ENCODE measurements at places on chromosomes 5 and 9. TPM values are rescaled to one million over a fixed set of nuclear protein-coding genes. Genes with fewer than 3 reads are reported as not detected.

GTF3C4 gene
- total RNA-seq: 15.2 TPM

- DNase-seq: no peak
These were observed 13.7 kb upstream of the KIF4B start for GRCh38 chr5:154999865-155000264.

ALAD gene
- total RNA-seq: 28.0 TPM

DNA sequence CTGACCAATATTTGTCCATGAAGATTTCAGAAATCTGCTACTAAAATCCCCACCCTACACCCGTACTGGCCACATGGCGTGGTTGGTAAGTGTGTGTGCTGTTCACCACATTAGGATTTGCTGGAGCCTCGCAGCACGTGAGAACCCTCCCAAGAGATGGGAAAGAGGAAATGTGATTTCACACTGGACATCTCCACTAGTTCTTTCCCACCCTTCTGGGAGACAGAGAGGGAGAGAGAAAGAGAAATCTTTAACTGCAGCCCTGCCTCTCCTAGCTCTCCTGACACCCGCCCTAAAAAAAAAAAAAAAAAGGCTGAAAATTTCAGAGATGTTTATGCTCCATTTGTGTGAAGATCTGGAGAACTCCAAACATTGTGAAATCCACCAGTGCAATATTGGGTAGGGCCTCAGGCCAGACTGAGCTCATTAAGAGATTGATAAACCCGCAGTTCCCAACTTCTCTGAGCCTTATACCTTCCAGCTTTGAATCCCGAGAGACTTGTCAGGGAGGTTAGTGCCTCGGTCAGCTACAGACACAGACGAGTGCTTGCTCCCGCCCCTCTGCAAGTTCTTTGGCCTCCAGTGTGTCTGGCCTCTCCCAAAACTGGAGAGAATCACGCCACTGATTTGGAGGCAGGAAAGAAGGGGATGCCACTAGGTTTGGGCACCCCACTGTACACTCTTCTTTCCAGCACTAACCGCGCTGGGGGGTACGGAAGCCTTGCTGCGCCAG is 1.9 kb downstream of the SPRY4 start:
- no peak for DNase-seq

- DNase-seq: no peak
These were observed 25.7 kb upstream of the GCNT4 start for GRCh38 chr5:75078027-75078426.

DNA sequence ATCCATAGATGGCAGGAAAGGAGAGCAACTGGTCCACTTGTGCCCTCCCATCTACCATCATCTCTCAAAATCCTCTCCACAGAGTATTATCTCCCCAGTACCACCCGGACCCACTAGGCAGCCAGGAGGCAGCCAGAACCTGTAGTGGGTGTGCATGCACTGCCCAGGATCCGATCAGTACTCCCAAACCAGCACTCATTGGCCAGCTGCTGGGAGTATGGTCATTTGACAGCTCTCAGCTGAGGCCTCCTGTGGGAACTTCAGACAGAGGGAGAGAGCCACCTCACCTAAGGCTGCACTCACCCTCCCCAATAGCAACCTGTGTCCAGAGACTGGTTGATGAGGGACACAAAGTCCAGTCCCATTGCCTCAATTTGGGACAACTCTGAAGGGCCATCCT is 286.0 kb downstream of the TRIM36 start:
- DNase-seq: no peak

- peak; percentile 47 for DNase-seq
These were observed 39.5 kb downstream of the CD180 start for GRCh38 chr5:67156976-67157583.

GRCh38 chr5:131846536-131846935 is 49.7 kb upstream of the FNIP1 start:
- no peak for DNase-seq

OR1L4 gene
- not detected for total RNA-seq

- DNase-seq: no peak
These were observed 15.5 kb upstream of the LRRTM2 start for GRCh38 chr5:138890644-138891043.

DNA sequence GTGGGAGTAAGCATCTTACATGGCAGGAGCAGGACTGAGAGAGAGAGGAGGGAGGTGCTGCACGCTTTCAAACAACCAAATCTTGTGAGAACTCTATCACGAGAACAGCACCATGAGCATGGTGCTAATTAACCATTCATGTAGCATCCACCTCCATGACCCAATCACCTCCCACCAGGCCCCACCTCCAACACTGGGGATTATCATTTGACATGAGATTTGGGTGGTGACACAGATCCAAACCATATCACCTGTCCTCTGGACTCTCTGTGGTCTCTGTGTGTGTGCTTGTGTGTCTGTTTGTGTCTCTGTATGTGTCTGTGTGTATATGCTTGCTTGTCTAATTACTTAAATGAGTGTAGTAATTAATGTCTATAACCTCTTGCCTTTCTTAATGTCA is 31.1 kb downstream of the SEC61B start:
- DNase-seq: no peak

DNA sequence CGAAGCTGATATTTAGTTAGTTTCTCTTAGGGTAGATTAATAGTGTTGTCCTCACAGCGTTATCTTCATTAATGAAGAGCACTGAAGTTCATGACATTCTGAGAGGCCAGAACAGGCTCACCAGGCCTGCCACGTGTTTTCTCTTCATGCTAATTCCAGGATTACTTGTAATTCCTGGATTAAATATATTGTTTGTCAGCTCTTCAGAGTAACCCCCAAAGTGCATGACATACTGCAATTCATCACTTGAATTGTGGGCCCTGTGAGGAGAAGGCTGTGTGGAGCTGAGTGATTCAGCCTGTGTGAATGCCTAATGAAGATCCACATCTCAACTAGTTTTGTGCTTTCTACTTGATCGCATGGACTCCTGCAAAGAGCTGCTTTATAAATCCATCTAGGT is 401.0 kb upstream of the ADAMTSL1 start:
- DNase-seq: no peak

GRCh38 chr5:172872997-172873491 is 39.0 kb downstream of the ERGIC1 start:
- no peak for DNase-seq

GHR gene
- not detected for total RNA-seq

DNA sequence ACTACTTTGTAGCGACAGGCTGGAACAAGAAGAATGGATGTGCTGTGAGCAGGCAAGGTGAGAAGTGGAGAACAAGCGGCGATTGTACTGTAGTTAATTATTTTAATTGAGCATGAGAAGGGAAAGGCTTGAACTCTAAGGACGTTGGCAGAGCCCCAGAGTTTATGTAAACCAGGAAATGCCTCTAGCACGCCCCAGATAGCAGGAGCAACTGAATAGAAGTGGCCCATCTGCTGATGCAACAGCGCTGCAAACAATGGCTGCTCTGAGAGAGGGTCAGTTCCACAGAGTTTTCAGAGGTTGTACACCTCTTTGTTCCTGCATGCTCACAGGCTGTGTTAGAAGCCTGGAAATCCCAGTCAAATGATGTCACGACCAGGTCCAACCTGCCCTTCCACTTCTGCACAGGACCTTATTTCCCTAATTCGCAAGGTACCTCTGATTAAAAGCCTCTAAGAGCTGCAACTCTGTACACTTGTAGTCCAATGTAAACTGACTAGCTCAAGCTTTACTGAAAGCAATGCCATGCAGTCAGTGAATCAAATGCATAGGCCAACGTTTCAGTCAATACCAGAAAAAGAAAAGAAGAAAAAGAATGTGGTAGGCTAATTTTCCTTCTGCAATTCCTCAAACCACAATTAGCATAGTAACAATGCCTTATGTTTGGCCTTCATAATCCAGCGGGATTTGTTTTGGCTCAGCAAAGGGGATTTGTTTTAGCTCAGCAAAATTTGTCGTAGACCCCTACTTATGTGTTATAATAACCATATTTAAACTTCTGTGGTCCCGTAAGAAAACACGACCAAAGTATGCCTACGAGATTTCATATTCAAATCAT is 119.6 kb upstream of the RETREG1 start:
- no peak for DNase-seq

DNA sequence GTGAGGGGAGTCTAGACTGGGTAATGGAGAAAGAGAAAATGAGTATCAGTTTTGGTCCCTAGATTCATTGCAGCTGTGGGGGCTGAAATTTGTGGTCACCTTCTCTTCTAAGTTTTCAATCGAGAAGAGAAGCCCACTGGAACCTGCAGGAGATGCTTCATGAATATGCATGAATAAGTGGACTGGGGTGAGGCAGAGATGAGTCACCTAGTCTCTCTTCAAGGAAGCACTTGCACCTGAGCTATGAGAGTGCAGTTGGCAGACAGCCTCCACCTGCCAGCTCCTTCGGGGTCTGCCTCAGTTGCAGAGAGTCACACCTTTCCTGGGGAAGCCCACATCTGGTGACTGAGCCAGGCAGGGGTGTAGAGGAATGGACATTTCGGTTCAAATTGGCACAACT is 69.1 kb downstream of the ZNF366 start:
- no peak for DNase-seq

DNA sequence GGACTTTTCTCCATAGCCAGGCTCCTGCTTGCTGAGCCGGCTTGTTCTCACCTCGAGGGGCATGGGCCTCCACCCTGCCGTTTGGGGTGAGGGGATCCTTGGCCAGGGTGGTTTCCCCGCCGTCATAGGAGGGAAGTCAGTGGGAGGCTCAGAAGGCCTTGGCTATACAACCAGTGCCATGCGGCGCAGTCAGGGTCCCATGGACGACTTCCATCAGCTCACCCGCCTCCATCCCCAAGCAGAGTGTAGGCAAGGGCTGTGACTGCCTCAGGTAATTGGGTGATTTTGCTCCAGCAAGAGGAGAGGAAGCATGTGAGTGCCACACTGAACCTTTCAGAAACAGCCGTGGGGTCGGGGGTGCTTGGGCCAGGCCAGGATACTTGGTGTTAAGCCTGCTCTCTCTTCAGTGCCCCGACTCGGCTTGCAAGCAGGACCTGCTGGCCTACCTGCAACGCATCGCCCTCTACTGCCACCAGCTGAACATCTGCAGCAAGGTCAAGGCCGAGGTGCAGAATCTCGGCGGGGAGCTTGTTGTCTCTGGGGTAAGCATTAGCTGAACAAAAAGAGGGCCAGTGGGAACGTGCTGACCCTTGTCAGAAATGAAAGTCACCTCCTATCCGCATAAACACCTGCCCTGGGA is 57.2 kb upstream of the LRRTM2 start:
- DNase-seq: no peak

DIAPH1 gene
- 184 TPM for total RNA-seq

INSL4 gene
- not detected for total RNA-seq

PCDHB2 gene
- total RNA-seq: not detected

GRCh38 chr9:28758341-28758740 is 1185.1 kb upstream of the C9orf72 start:
- DNase-seq: no peak

DNA sequence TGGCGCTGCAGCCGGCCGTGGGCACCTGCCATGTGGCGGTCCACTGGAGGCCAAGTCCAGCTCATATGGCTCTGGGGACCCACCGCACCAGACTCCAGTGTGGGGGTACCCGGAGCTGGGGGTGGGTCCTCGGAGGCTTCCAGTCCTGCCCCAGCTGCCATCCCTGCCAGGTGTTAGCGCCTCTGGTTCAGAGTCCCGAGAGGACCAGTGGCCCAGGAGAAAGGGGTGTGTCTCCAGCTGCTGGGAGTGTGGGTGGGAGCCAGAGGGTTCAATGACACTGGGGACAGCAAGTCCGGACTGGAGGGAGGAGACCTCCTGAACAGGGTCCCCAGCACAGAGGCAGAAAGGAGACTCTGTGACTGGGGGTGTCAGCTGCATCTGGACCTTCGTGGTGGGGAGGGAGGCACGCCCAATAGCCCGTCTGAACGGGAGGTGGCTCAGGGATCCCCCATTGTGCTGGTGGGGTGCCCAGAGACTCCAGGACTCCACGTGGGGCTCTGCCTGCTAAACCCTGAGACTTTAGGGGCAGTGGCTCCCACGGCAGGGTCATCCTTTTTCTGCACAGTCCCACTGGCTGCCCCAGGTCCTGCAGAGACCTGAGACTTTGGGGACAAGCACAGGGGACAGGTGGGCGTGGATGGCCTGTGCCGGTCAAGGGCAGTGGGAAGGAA is 2.4 kb upstream of the AHRR start:
- no peak for DNase-seq

DNA sequence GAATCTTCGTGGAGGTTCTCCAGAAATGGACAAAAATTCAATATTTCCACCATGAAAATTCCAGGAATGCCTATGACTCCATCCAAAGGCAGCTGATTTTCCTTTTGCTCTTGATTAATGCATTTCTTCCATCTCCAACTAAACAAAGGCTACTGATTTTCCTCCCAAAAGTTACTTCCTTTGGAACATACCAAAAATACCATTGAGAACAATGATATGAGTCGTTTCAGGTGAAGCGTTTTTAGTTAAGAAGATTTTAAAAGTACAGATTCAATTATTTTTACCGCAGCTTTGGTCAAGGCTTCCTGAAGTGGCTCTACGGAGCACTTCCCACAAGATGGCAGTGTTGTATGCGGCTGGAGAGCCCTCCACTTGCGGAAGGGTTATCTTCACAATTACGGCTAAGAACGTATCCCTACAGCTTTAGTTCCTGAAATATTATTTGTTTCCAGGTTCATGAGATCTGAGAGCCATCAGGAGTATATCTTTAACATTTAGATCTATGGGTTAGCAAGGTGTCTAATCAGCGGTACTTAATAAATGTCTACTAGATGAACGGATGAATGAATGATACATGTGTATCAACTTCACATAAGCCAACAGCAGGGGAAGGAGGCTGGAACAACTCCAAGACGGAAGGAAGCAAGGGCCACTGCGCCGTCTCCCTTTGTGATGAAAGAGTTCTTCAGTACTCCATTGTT is 35.9 kb upstream of the ARSB start:
- no peak for DNase-seq

- DNase-seq: no peak
These were observed 142.2 kb downstream of the SNX18 start for GRCh38 chr5:54659700-54660131.

GRCh38 chr5:112878760-112879159 is 17.7 kb downstream of the SRP19 start:
- DNase-seq: peak; percentile 42

DNA sequence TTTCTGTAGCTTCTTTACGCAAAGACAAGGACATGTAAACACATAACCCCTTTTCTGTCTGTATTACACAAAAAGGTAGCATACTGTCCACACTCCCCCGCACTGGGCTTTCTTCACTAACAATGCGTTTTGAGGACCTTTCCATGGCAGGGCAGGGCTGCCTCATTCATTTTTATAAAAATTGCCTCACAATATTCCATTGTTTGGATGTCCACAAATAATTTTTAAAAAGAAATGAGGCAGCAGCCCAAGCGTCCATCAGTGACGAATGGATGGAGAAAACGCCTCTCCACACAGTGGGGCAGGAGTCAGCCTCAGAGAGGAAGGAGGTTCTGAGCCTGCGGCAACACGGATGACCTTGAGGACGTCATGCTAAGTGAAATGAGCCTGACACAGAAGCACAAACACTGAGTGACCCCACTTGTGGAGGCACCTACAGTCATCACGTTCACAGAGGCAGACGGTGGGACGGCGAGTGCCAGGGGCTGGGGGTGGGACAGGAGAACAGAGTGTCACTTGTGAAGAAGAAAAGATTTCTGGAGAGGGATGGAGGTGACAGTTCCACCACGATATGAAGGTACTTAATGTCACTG is 67.8 kb downstream of the RASGEF1C start:
- DNase-seq: no peak

Data from activated naive CD4-positive, alpha-beta T cell treated with anti-CD3 and anti-CD28 coated beads, Interleukin-2, amount 50 U/mL, for 72 hours (primary cell).